Esophagus mucosa (tissue), 1 donor: ENCODE measurements at places on chromosomes 13 and 19.

DNA sequence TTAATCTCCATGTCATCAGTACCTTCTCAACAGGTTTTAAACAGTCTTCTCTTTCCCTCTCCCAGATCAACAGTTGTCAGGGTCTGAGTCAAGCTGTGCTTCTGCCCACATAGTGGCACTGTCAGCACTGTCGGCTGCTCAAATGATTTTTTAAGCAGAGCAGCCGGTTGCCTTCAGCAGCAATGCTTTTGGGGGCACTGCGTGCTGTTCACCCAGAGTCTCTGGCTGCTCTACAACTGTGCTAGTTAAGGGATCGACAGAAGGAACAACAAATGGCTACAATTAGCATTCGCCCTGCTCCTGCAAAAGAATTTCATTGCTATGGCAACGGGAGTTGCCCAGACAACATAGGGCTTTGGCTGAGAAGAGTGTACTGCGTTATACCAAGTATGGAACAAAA lies 412.9 kb downstream of the DIAPH3 start:
- no peak for ATAC-seq

- no peak for ATAC-seq
Measured at GRCh38 chr13:25682276-25682675, 310.5 kb downstream of the ATP8A2 start.

DNA sequence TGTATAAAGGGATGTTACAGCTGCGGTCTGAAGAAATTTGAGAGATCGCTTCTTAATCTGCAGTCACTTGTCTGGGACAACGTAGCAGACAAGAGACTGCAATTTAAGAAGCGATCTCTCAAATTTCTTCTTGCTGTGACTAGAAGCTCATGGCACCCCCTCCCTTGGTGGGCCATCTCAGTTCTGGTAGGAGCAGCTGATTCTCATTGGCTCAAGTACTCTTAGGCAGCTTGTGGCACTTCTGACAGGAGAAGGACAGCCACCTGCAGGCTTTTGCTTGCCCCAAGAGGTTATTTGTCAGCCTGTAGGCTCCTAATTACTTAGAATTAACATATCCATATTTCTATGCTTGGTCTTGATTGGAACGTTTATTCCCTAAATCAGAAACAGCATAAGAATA lies 503.0 kb downstream of the DCT start:
- no peak for ATAC-seq

DNA sequence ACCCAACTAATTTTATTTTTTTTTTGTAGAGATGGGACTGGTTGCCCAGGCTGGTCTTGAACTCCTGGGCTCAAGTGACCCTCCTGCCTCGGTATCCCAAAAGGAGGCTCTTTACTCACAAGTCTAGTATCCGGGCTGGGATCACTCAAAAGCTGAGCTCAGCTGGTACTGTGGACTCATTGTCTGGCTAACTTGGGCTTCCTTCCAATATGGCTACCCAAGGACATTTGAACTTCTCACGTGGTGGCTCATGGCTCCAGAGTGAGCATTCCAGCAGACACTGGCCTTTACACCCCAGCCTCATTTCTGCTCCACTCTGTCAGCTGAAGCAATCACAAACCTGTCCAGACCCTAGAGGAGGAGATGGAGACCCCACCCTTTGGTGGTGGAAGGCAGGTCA lies 28.9 kb downstream of the HPN start:
- no peak for ATAC-seq

GRCh38 chr13:112619730-112620631 lies 32.0 kb upstream of the TUBGCP3 start:
- peak; percentile 50 for ATAC-seq

- ATAC-seq: no peak
Measured at GRCh38 chr19:13987101-13987890, 18.8 kb downstream of the RFX1 start.

DNA sequence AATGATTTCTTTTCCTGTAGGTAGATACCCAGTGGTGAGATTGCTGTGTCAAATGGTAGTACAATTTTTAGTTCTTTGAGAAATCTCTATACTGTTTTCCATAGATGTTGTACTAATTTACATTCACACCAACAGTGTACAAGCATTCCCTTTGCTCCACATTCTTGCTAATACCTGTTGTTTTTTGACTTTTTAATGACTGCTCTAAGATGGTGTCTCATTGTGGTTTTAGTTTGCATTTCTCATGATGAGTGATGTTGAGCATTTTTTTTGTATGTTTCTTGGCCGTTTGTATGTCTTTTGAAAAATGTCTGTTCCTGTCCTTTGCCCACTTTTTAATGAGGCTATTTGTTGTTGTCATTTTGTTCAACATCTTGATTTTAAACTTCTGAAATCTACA lies 103.3 kb downstream of the DGKH start:
- no peak for ATAC-seq

DNA sequence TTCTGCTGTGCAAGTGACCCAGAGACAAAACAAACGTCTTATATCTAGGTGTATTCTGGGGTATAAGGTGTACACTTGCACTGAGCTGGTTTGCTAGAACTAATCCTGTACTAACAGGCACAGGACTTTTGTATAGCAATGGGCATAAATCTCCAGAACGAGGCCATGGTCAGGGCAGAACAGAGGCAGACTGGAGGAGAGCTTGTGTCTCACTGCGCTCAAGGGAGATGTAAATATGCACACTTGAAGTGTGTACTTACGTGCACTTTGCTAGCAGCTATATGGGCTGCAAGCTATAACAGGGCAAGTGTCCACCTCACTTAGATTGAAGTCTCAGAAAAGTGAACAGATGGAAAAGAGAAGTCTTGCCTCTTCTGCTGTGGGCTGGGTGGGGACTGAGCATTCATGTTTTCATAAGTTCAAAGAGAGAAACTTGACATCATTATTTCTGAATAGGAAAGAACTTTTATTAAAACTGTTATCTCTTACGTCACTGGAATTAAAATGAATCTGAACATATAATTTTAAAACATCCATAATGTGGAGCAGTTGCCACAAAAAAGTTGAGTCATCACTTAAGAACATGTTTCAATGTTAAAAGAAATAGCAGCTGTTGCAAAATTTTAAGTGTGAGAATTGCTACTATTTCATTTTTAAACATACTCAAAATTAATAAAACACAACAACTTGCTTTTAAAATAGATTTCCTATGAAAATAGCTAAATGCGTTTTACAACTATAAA lies 888.3 kb downstream of the PCDH9 start:
- ATAC-seq: no peak
